ENCODE measurements at places on chromosomes 11 and 22. TPM values are rescaled to one million over a fixed set of nuclear protein-coding genes. Genes with fewer than 3 reads are reported as not detected.

MIAT gene
- 1.5 TPM for total RNA-seq

NPTXR gene
- total RNA-seq: 4.6 TPM

KLHDC7B gene
- 0.11 TPM for total RNA-seq

GNG3 gene
- not detected for total RNA-seq

DBX1 gene
- total RNA-seq: not detected
